ENCODE measurements at places on chromosomes 6 and 20.

GRCh38 chr6:44234101-44235025 is 11.0 kb downstream of the SLC29A1 start:
- DNase-seq, result peak; percentile 91

DNA sequence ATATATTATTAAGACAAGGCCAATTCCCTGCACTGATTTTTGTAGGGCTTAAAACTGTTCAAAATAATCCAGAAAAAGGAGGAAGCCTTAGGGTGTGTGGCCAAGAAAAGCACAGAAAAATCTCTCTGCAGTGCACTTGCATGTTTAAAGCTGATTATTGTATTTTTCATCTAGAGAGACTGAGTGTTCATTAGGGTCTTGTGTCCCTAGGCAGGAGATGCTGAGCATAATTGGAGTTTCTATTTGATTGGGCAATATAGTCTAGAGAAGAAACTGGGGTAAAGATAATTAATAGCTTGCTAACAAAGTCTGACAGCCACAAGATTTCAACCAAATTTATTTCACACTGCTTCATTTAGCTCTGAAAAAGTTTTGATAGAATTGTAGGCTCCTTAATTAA is 2.4 kb downstream of the FLRT3 start:
- DNase-seq, result no peak

DNA sequence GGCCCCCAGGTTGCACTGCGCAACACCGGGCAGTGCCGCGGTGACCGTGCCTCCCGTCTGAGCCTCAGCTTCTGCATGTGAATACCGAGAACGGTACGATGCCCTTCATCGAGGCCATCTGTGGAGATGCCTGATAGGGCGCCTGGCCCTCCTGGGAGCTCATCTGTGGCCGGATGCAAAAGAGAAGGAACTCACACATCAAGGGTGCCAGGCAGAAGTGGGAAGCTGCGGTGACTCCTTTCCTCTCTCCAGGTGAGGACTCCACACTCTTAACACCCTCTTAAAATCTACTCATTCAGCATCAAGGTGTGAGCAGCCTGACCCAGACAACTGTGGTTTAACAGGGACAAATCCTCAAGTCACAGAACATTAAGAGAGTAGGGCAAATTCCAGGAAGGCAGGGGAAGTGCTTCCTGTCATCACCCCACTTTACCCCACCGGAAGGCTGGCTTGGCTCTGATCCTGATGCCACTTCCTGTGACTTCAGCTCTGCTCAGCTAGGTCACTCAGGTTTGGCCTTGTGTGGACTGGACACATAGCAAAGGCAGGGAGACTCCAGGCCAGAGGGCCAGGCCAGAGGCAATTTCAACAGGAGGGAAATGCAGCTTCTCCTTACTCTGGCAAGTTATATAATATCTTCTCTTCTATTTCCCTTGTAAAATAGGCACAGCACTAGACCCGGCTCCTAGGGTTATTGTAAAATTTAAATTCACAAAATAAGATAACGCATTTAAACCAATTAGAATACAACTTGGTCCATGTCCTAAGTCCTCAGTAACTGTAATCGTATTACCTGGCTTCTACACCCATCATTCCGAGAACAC is 69.4 kb downstream of the CPNE5 start:
- DNase-seq, result no peak

DNA sequence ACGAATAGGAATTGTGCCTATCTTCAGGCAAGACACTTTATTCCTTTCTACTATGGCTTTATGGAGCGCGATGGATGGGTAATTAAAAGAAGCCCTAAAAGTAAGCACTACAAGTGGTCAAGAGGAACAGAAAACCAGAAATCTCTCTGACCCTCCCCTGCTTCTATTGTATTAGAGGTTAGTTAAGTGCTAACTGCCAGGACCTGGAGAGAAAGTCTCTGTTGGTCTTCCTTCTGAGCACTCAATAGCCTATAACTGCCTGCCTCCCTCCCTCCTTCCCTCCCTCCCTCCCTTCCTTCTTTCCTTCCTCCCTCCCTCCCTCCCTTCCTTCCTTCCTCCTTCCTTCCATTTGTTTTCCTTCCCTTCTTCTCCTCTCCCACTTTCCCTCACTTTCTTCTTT is 133.7 kb downstream of the C6orf58 start:
- no peak for DNase-seq

- no peak for DNase-seq
These were observed 184.4 kb downstream of the PRL start for GRCh38 chr6:22112461-22112860.

DNA sequence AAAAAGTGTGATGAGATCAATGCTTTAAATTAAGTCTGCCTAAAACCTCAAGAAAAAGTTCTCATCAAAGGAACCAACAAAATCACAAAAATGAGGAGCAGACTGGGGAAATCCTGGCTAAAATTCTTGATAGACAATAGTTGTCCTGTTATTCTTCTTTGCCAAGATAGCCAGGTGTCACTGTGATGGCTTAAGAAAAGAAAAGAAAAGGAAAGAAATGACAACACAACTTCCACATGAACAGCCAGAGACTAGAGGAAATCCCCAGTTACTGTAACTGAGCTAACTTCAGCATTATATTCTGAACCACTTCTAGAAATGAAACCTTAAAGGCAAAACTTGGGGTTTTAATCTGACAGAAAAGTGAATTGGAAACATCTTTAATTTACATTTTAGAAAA is 129.6 kb downstream of the CD24 start:
- no peak for DNase-seq

- peak; percentile 77 for DNase-seq
These were observed 3.5 kb upstream of the EFHC1 start for GRCh38 chr6:52416629-52417151.

GRCh38 chr20:46057856-46058598 is 29.0 kb downstream of the SLC12A5 start:
- DNase-seq, result peak; percentile 93

GRCh38 chr20:41830702-41831101 is 212.5 kb upstream of the CHD6 start:
- no peak for DNase-seq

GRCh38 chr20:53316206-53316937 is 277.3 kb downstream of the ZNF217 start:
- peak; percentile 14 for DNase-seq

DNA sequence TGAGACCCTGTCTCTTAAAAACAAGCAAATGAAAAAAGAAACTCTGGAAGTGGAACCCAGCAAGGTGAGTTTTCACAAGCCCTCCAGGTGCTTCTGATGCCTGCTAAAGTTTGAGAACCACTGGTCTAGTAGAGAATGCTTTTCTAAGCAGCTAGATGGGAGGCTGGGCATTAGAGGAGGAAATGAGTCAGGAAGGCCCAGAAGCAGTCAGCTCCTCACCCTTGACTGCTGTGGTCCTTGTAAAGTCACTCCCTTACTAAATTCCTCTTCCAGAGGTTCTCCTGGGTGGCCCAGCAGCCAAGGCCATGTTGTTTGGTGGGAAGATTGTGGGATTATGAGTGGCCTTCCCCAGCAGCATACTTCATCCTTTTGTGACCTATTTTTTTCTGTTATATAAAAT is 52.0 kb upstream of the FYN start:
- DNase-seq, result no peak

DNA sequence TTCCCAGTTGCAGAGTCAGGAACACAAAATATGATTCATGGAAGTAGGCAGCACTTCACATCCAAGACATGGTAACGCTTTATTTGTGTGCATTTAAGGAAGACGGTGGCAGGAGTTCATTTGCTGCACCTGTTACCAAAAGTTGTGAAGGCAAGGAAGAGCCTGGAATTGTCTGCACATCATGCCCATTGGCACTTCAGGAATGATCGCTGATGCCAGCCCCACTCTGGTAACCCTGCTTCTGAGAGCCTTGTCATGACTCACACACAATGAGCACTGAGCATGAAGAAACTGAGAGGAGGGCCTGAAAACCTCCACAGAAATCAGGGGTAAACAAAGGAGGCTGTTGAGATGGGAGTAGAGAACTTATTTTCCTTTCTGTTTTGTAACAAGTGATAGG is 181.1 kb downstream of the RPS12 start:
- no peak for DNase-seq
